ENCODE measurements at places on chromosomes 1 and 21.

DNA sequence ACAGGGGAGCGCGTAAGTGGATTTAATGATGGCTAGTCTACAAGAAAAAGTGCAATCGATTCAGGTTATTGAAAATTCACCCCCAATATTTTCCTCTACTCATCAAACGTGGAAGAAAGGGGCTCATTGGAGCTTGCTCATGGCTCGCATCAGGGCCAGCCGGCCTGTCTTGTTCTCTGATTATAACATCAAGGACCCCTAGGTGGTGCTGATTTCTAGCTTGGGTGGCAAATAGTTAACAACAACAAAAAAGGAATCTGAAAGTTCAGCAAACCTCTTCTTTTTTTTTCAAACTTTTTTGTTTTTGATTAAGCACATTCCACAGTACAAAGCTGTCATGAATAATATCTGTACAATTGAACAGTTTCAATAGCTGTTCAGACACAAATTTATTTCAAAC lies 35.8 kb upstream of the SOD1 start:
- DNase-seq, result no peak

- DNase-seq, result peak; percentile 66
Observed at GRCh38 chr1:239976130-239976968, 115.3 kb upstream of the FMN2 start.

DNA sequence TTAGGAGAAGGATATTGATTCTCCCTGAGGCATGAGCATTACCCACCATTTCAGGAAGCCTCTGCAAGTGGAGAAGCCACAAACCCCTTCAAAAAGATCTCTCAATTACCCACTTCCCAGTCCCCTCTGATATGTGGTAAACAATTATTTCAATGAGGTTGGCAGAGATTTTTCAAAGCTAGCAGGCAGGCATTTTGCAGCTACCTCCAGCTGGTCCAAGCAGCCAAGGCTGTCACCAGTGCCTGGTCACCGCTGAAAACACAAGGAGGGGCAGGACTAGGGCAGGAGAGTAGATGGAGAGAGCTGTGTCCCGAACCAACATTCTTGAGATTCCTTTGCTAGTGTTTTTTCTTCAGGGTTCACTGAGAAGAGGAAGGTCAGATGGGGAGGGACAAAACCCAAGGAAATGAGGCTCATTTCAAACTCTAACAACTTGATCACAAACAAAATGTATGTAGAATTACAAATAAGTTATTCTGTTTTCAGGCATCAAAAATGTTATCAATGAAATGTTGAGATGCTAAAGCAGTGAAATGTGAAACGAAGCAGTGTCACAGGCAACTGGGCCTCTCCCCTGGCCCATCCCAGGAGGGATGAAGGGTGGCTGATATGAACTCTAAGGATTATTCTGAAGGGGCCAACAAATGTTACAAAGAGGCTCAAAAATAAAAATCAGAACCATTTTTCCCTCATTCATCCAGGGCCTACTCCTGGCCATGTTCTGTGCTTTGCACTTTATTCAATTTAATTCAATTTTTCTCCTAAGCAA lies 22.3 kb downstream of the APP start:
- DNase-seq, result no peak

DNA sequence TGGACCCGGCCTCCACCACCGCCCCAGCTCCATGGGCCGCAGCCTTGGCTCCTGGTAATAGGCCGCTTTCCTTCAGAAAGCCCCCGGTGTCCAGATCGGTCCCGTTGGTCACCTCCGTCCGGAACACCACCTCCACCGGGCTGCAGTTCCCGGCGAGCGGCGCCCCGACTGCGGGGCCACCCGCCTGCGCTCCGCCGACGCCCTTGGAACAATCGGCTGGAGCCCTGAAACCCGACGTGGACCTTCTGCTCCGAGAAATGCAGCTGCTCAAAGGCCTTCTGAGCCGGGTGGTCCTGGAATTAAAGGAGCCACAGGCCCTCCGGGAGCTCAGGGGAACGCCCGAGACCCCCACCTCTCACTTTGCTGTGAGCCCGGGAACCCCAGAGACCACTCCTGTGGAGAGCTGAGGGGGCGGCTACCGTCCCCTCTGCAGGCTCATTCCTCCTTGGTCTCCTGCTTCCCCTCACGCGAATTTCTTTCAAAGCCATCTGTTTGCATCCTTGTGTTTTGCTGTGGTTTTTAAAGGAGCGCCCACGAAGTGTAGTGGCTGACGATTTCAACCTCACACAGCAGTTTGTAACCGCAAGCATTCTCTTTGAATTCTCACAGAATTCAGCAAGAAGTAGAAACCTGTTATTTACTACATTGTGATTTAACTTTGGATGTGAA lies 6.0 kb downstream of the FCRLB start:
- DNase-seq, result peak; percentile 71

DNA sequence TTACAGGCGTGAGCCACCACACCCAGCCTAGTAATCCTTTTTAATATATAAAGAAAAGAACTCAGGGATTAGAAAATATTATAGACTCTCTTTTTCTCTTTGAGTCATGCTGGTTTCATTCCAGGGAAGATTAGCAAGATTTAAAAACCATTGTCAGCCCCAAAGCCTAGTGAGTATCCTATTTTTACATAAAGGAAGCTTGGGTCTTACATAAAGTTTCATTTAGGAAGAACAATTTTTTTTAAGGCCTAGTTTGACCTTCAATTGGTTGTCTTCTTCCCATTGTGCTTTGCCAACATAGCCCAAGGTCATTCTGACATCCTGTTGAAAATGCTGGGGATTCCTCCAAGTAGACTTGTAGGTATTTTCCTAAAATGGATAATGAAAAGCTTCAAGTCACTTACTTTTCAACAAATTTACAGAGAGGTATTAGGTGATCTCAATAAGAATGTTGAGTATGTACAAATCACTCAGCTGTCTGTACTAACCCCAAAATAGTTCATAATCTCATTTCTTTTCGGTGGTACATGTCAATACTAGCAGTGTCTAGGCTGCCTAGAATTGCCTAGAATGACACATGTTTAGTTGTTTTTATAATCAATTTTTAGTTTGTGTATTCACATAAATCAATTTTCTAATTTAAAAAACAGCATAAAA lies 4.3 kb upstream of the KIF14 start:
- DNase-seq, result no peak

- no peak for DNase-seq
Observed at GRCh38 chr1:217379336-217379735, 251.6 kb downstream of the GPATCH2 start.

GRCh38 chr1:3834701-3835100 lies 22.3 kb downstream of the CEP104 start:
- no peak for DNase-seq

GRCh38 chr1:184163674-184164465 lies 112.3 kb downstream of the TSEN15 start:
- DNase-seq, result no peak

DNA sequence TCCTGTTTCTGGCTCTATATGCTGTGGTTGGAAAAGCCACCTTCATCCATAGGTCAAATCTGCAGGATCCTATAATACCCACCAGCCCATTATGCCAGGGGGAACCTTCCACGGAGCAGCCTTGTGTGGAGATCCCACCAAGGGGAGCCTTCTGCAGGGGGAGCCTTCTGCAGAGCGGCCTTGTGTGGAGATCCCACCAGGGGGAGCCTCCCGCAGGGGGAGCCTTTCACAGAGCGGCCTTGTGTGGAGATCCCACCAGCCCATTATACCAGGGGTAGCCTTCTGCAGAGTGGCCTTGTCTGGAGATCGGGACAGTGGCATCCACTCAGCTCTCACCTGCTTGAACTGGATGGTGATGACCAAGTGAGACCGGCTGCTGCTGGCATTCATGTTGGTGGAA lies 85.3 kb downstream of the SCCPDH start:
- DNase-seq, result peak; percentile 42

DNA sequence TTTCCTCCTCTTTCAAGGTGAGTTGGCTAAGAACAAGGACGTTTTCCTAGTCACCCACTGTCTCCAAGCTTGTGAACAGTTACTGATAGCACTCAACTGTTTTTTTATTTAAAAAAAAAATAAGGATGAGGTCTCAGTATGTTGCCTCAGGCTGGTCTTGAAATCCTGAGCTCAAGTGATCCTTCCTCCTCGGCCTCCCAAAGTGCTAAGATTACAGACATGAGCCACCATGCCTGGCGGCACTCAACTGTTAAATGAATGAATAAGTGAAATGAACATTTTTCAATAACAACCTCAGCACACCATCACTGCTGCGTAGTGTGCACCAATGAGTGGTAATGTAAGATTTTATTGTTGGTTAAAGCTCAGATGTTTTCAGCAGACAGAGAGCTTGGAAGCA lies 214.1 kb upstream of the NRIP1 start:
- DNase-seq, result no peak

- DNase-seq, result peak; percentile 51
Observed at GRCh38 chr21:34969423-34970166, 79.5 kb downstream of the RUNX1 start.

- DNase-seq, result no peak
Observed at GRCh38 chr1:221768444-221769066, 26.7 kb upstream of the DUSP10 start.

- no peak for DNase-seq
Observed at GRCh38 chr1:26373281-26373680, 731 bp upstream of the ZNF683 start.

- no peak for DNase-seq
Observed at GRCh38 chr1:197200272-197200899, 53.9 kb upstream of the ASPM start.

DNA sequence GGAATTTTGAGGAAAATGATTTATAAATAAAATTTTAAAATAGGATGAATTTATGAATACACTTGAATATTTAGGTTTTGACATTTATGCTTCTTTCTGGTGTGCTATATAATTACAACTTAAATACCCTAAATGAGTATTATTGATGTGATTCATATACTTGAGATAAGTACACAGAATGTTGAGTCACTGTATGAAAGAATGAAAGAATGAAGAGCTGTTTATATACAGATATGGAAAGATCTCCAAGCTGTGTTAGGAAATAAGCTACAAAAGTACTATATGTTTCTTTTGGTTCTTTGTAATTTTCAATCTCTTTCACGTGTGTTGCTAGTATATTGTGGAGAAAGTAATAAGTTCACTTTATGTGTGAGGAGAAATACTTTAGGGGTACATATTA lies 147.2 kb downstream of the RASAL2 start:
- no peak for DNase-seq

- no peak for DNase-seq
Observed at GRCh38 chr1:215595231-215595630, 28.1 kb downstream of the KCTD3 start.
